ENCODE measurements at places on chromosomes 7 and 10. TPM values are rescaled to one million over a fixed set of nuclear protein-coding genes. Genes with fewer than 3 reads are reported as not detected.
A peak's percentile ranks its signal among the peaks of the same experiment; 100 is the strongest.

- no peak overlapping the region for H3K27ac ChIP-seq
- peaks cover 15% of the 10 kb centered on the region for H3K4me1 ChIP-seq
- peaks cover 12% of the 10 kb centered on the region for H3K36me3 ChIP-seq
- no peak for DNase-seq
- H3K27me3 ChIP-seq: no peaks in the 10 kb centered on the region
These were observed 200.2 kb downstream of the DNAJC1 start for GRCh38 chr10:21803374-21803773.

GRCh38 chr7:54961391-54961790 is 57.4 kb upstream of the EGFR start:
- DNase-seq: no peak
- H3K4me3 ChIP-seq: no peak overlapping the region
- H3K4me1 ChIP-seq: no peaks in the 10 kb centered on the region

DNA sequence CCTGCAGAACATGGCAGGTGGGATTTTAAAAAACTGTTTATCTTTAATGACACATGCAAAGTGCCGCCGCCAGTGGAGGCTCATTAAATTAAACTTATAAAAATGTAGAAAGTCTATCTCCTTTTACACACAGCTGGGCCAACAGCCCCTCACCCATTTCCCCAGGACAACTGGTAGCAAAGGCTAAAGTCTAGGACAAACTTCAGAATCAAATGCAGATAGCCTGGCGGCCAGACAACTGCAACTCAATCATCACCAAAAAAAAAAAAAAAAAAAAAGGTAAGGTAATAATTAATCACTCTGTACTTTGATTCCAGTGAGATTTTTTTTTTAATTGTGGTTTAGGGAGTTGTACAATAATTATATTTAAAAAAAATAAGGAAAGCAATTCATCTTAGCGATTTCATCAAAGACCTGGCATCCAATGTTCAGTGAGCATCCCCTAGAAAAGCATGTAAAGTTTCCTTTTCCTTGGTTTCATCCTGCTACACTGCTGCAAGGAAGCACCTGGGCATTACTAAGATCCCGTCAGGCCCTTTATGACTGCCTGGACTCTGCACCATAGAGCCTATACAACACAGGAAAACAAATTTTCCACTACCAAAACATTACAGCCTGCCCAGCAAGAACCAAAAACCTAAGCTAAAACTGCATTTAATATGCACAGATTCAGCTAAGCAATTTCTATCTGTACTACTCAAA is 98.5 kb downstream of the GRB10 start:
- no peak for DNase-seq
- H3K36me3 ChIP-seq: peaks cover 6% of the 10 kb centered on the region
- peak overlapping the region; percentile 39 for H3K27ac ChIP-seq
- no peak overlapping the region for H3K4me3 ChIP-seq

- H3K27me3 ChIP-seq: no peaks in the 10 kb centered on the region
- H3K4me3 ChIP-seq: no peak overlapping the region
- no peaks in the 10 kb centered on the region for H3K36me3 ChIP-seq
- DNase-seq: no peak
These were observed 701.6 kb upstream of the ANKRD30A start for GRCh38 chr10:36423821-36424248.

- DNase-seq: no peak
- no peak overlapping the region for H3K27ac ChIP-seq
- peaks cover 13% of the 10 kb centered on the region for H3K4me1 ChIP-seq
- no peak overlapping the region for H3K4me3 ChIP-seq
- no peaks in the 10 kb centered on the region for H3K36me3 ChIP-seq
These were observed 55.0 kb upstream of the DUSP5 start for GRCh38 chr10:110442746-110443145.

- peaks cover 11% of the 10 kb centered on the region for H3K4me1 ChIP-seq
- H3K27ac ChIP-seq: no peak overlapping the region
- H3K4me3 ChIP-seq: no peak overlapping the region
- no peak for DNase-seq
- H3K36me3 ChIP-seq: no peaks in the 10 kb centered on the region
- H3K27me3 ChIP-seq: peaks cover 5% of the 10 kb centered on the region
These were observed 19.5 kb downstream of the TSPAN33 start for GRCh38 chr7:129163875-129164544.

The NUTM2E gene
- 0.78 TPM for total RNA-seq

The AKAP9 gene
- total RNA-seq: 108 TPM

The MBL2 gene
- total RNA-seq: not detected

The CFAP46 gene
- total RNA-seq: 3.1 TPM
